Cardiac fibroblast (primary cell): ENCODE measurements at places on chromosomes 11 and 22.

DNA sequence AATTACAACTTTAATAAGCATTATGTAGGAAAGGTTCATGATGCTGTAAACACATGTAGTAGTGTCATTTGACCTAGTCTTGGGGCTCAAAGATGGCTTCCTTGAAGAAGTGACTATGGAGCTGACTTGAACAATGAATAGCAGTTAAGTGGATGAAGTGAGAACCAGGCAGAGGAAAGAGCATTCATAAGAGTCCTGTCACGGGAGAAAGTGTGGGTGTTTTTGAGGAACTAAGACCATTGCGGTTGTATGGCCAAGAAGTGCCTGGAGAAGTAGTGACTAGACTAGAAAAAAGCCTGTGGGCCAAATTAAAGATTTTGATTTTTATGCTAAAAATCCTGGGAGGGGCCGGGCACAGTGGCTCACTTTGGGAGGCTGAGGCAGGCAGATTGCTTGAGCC lies 7.2 kb upstream of the IL18BP start:
- DNase-seq: no peak

- DNase-seq: peak; percentile 87
These were observed 1003.3 kb upstream of the CCDC90B start for GRCh38 chr11:84289381-84289906.

DNA sequence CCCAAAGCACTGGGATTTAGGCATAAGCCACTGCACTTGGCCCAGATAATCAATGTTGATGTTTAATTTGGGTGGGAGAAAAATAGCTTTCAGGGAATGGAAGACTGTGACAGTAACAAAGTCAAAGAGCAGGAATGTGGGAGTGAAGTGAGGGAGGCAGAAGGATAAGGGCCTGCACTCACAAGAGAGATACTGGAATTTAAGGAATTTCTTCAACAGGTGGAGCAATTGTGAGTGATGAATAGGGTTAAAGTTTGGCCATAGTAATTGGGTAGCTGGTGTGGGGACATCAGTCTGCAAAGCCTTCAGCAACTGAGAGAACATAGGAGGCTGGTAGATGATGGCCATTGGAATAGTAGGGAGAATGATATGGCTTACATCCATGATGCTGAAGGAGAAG lies 8.6 kb upstream of the APBB1 start:
- DNase-seq: no peak

DNA sequence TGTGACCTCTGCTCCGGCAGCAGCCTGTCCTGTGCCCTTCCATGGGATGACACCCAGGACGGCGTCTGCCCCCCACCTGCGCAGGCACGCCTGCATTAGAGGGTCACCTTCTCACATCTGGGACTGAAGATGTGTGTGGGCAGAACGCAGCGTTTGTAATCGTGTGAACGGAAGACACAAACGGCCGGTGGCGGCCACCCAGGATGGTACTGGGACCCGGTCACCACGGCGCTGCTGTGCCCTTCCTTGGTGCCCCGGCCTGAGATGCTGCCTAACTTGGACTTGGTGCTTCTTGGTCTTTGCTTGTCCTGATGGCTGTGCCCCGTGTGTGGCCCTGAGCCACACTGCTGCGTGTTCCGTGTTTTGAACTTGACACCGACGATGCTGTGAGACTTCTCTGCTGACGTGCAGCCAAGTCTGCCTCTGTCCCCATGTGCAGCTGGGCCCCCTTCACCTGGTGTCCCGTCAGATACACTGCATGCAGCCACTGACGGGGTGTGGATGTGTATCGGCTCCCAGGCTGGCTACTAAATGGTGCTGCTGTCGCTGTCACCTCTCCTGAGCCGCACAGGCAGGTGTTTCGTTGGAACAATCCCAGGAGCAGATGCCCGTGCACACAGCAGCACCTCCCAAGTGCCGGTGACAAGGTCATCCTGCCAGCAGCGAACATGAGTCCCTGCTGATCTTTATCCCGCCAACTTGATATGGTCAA lies 21.4 kb downstream of the YPEL1 start:
- no peak for DNase-seq

DNA sequence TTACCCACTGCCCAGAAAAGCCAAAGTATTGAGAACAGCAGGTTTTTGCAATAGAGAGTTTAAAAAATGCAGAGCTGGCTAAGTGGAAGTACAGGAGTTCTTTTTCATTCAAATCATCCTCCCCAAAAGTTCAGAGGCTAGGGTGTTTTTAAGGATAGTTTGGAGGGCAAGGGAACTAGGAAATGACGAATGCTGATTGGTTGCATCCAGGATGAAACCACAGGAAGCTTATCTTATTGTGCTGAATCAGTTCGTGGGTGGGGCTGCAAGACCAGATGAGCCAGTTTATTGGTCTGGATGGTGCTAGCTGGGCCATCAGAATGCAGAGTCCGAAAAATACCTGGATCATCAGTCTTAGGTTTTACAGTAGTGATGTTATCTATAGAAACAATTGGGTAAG lies 1427.1 kb downstream of the LRRC4C start:
- DNase-seq: no peak

GRCh38 chr11:27312110-27312509 lies 50.9 kb downstream of the CCDC34 start:
- DNase-seq: no peak

DNA sequence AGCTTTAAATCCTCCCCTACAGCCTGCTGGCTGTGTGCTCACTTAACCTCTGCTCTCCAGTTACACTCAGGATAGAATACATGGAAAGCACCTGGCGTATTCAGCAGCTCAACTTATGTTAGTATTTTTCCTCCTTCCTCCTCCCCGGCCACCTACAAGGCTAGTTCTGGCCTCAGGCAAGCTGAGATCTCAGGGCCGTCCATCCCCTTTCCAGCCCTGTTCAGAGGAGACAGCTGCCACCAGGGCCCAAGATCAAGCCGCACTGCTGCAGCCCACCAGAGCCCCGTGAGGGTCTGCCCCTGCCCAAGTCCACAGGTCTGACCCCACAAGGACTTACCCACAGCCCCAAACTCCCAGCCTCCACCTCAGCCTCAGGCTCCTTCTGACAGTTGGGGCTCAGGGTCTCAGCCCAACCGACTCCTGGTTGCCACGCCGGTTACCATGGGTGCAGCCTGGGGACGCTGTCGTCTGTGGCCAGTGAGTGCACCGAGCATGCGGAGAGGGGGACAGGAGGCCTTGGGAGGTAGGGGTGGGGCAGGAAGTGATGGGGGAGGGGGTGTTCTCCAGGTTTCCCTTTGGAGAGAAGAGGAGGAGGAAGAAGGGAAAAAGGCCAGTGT lies at the start of gene C11orf16:
Gene C11orf16, minus strand, starts transcription at position 384 of the 617 bp plus-strand sequence. CDS start 639 bp downstream, outside the sequence.
- no peak for DNase-seq

DNA sequence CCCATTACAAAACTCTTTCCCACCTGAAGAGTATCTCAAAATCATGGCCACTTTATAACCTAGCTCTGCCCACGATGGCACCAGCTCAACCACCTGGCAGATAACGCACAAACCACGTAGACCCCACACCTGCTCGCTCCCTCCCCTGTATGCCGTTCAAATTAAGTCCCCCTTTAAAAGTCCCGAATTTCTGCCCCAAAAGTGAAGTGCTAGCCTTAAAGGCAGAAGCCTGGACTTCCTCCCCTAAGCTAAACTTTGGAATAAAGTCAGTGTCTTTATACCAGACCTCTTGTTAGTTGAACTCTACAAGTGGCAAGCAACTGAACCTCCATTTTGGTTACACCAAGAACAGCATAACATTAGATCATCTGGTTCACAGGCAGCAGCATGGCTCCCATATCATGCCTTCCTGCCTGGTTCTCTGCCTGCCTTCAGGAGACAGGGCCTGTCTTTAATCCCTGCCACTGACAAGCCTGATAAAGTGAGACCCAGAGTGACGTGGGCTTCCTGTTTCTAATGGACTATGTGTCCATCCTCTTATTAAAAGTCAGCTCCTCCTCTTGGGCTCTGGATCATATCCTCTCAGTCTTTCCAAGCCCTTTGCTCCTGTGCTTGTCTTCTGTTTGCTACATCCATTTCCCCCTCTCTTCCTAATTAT lies 32.6 kb upstream of the NNMT start:
- no peak for DNase-seq

- DNase-seq: no peak
These were observed 145.3 kb downstream of the CRYBB2 start for GRCh38 chr22:25364736-25365241.
